Endodermal cell (in vitro differentiated cells): ENCODE measurements at places on chromosomes 5 and 9. TPM values are rescaled to one million over a fixed set of nuclear protein-coding genes. Genes with fewer than 3 reads are reported as not detected.

Gene SPATA31A3
- total RNA-seq, result not detected in 2 replicates

Gene RPP25L
- 19.3 and 22.4 TPM in 2 replicates for total RNA-seq

Gene NIM1K
- 0.25 TPM in 1 of 2 replicates, not detected in the other for total RNA-seq

Gene FBXO10
- total RNA-seq, result 16.5 to 20.6 TPM (median 19.5 TPM) in 3 replicates

Gene STC2
- total RNA-seq, result 4.8 and 7.5 TPM in 2 replicates

DNA sequence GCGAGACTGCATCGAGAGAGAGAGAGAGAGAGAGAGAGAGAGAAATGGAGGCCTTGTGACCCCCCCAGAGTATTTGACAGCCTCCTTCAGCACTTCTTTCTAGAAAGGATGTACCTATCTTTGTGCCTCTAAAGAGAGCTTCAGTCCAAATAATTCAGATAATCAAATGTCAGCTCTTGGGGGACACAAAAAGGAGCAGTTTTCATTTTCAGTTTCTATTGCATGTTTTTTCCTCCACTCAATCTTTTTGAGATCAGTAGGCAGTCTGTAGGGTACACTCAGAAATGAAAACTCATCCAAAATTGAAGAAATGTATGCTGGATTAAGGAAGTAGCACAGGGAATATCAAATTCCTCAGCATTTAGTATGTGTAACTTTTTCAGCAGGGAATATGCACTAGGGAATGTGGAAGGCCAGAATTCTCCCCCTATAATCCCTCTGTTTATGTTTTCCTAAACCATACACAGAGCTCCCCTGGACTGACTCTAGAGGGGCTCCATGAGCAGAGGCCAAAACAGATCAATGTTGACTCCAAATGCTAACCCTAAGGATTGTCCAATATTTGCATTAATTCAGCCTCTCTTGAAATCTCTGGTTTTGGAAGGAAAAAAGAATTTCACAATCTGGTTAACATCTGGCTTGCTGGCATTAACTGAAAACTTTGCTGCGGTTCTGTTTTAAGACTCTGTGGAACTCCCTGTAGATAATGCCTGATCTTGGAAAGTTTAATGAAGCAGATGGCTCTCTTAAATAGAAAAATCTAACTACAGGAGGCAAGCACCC, 250.1 kb downstream of the CEMIP2 start:
- peaks cover 5% of the 10 kb centered on the region for H3K4me1 ChIP-seq
- no peaks in the 10 kb centered on the region for H3K36me3 ChIP-seq
- no peak overlapping the region for H3K4me3 ChIP-seq

DNA sequence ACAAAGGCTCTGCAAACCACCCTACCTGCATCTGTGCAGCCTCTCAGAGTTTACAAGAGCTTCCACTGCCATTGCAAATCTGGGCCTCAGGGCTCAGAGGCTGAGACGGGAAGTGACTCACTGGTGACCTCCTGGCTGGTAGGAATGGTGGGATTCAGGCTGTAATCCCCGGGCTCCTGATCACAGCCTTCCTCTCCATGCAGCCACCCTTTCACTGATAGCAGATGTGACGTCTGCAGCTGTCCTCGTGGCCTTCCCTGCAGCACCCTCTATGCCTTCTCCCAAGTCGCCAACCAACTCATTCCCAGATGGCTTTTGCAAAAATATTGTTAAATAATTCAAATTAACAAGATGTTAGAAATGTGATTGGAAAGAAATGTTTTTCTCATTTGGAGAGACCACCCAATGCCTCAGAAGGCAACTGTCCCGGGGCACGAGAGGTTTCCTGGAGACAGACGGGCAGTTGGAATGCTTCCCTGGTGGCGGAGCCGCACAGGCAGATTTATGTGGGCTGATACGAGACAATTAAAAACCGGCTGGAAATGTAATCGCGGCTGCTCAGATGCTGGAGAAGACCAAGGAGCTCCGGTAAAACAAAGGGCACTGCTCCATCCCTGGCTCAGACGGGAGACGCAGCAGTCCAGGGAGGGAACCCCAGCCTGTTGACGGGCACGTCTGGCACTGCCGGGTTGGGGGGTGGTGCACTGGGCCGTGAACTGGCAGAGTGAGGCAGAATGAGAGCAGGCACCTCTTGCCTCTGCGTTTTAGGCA, 34.4 kb upstream of the SLC25A51 start:
- H3K4me1 ChIP-seq, result peaks cover 15% of the 10 kb centered on the region
- peaks cover 73% of the 10 kb centered on the region for H3K36me3 ChIP-seq
- no peaks in the 10 kb centered on the region for H3K27me3 ChIP-seq
- no peak overlapping the region for H3K4me3 ChIP-seq

GRCh38 chr9:131299346-131299960, 9.9 kb downstream of the PLPP7 start:
- H3K27ac ChIP-seq, result no peak overlapping the region
- DNase-seq, result no peak
- H3K4me1 ChIP-seq, result no peaks in the 10 kb centered on the region

DNA sequence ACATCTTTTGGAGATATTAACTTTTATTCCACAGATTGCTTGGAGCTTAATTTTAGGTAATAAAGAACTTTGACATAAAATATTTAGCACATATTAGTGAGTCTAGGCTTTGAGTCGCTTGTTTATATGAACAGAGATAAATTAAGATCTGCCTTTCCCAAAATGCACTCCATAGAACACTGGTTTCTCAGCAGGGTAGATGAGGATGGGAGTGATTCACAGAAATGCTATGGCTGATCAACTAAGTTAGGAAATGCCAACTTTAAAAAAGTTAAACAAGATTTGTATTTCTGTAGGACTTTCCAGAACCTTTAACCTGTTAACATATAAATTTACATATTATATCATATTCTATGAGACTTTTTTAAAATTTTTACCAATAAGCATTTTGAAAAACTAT, 65.2 kb downstream of the STARD4 start:
- DNase-seq, result no peak
- no peaks in the 10 kb centered on the region for H3K36me3 ChIP-seq
- H3K4me3 ChIP-seq, result no peak overlapping the region
- no peak overlapping the region for H3K27ac ChIP-seq

DNA sequence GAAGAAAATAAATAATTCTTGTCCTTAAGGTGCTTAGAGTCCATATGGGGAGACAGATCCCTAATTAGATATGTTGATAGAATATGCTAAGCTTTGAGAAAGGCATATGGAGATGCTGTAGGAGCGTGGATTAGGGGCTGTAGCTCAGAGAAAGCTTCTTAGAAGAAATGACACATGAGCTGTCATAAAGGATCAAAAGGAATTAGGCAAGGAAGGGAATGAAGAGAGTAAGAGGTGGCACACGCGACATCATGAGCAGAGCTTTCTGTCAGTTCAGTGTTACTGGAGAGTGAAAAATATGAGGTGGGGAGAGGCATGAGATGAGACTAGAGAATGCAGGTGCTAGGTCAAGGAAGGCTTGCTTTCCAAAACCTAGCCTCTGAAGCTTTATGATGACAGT, 118.6 kb downstream of the KIAA0825 start:
- no peak overlapping the region for H3K27ac ChIP-seq
- H3K4me3 ChIP-seq, result no peak overlapping the region
- no peaks in the 10 kb centered on the region for H3K27me3 ChIP-seq
- H3K4me1 ChIP-seq, result no peaks in the 10 kb centered on the region
- no peak for DNase-seq
- no peaks in the 10 kb centered on the region for H3K36me3 ChIP-seq

DNA sequence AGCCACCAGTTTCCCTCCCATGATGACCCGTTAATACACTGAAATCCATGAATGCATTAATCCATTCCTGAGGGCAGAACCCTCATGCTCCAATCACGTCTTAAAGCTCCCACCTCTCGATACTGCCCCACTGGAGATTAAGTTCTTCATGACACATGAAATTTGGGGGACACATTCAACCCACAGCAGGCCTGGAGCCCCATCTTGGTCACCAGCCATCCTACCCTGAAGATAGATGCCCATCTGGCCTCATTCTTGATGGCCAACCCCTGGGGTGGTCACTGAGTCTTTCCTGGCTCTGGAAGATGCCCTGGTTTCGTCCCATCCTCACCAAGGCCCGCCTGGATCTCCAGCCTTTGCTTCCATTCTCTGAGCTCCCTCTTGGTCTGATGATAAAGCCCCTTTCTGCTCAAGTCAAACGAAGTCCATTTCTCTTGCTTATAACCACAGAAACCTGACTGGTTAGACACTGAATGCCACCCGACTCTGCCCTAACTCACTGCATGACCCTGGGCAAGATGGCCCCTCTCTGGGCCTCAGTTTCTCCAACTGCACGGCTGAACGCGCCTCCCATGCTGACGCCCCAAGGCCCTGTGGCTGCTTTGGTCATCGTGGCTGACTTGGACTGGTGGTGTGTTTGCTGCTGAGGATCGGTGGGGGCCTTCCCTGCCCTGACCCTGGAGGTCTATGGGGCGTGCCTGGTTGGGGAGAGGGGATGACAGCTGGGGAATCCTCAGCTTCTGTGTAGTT, 138.4 kb upstream of the IER5L start:
- DNase-seq, result no peak
- no peaks in the 10 kb centered on the region for H3K27me3 ChIP-seq
- H3K4me3 ChIP-seq, result no peak overlapping the region
- H3K36me3 ChIP-seq, result no peaks in the 10 kb centered on the region
- H3K27ac ChIP-seq, result no peak overlapping the region
- no peaks in the 10 kb centered on the region for H3K4me1 ChIP-seq

GRCh38 chr5:10660135-10660534, 96.3 kb downstream of the ANKRD33B start:
- DNase-seq, result no peak
- no peaks in the 10 kb centered on the region for H3K4me1 ChIP-seq
- no peak overlapping the region for H3K27ac ChIP-seq

- no peaks in the 10 kb centered on the region for H3K36me3 ChIP-seq
- no peak overlapping the region for H3K27ac ChIP-seq
- no peaks in the 10 kb centered on the region for H3K27me3 ChIP-seq
- no peaks in the 10 kb centered on the region for H3K4me1 ChIP-seq
- no peak for DNase-seq
Observed at GRCh38 chr9:81312346-81312745, 377.0 kb downstream of the TLE1 start.

DNA sequence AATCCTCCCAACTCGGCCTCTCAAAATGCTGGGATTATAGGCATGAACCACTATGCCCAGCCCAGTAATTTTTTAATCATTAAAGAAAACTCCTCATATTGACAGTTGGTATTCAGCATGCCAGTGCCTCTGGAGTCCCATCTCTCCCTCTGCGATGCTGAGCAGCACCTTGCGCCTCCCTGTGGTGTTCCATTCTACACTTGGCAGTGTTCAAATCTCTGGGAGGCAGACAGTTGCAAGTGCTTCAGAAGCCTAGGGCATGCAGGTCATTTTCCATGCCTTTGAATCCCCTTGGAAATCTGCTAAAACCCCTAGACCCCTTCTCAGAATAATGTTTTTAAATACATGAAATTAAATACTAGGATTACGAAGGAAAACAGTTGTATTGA, 41.3 kb downstream of the GARNL3 start:
- H3K36me3 ChIP-seq, result no peaks in the 10 kb centered on the region
- H3K27me3 ChIP-seq, result no peaks in the 10 kb centered on the region
- no peak overlapping the region for H3K27ac ChIP-seq
- H3K4me1 ChIP-seq, result no peaks in the 10 kb centered on the region
- DNase-seq, result peak; percentile 72

- peaks cover 5% of the 10 kb centered on the region for H3K27me3 ChIP-seq
- no peaks in the 10 kb centered on the region for H3K36me3 ChIP-seq
- no peak overlapping the region for H3K4me3 ChIP-seq
- no peak overlapping the region for H3K27ac ChIP-seq
- no peak for DNase-seq
- no peaks in the 10 kb centered on the region for H3K4me1 ChIP-seq
Observed at GRCh38 chr9:123960366-123960765, 30.4 kb upstream of the DENND1A start.

DNA sequence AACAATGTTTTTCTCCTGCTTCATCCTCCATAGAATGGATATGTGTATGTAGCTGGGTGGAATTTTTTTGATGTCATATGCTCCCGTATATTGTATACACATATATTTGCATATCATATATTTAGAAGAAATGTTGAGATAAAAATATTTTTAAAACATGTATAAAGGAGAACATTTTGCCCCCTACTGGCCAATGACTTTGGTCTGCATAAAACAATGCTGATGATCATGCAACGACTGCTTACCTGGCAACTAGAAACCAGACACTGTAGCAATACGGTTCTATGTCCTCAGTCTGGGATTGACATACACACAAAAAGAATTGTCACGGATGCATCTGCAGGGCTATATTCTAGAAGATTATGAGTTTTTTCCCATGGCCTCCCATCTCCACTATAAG, 503.6 kb downstream of the ELAVL2 start:
- no peak overlapping the region for H3K4me3 ChIP-seq
- H3K27me3 ChIP-seq, result no peaks in the 10 kb centered on the region
- no peak for DNase-seq
- no peaks in the 10 kb centered on the region for H3K4me1 ChIP-seq
- H3K36me3 ChIP-seq, result no peaks in the 10 kb centered on the region
- H3K27ac ChIP-seq, result no peak overlapping the region

- DNase-seq, result no peak
- no peak overlapping the region for H3K27ac ChIP-seq
- no peaks in the 10 kb centered on the region for H3K4me1 ChIP-seq
- no peak overlapping the region for H3K4me3 ChIP-seq
- no peaks in the 10 kb centered on the region for H3K36me3 ChIP-seq
Observed at GRCh38 chr5:32202394-32202793, 28.3 kb upstream of the GOLPH3 start.

DNA sequence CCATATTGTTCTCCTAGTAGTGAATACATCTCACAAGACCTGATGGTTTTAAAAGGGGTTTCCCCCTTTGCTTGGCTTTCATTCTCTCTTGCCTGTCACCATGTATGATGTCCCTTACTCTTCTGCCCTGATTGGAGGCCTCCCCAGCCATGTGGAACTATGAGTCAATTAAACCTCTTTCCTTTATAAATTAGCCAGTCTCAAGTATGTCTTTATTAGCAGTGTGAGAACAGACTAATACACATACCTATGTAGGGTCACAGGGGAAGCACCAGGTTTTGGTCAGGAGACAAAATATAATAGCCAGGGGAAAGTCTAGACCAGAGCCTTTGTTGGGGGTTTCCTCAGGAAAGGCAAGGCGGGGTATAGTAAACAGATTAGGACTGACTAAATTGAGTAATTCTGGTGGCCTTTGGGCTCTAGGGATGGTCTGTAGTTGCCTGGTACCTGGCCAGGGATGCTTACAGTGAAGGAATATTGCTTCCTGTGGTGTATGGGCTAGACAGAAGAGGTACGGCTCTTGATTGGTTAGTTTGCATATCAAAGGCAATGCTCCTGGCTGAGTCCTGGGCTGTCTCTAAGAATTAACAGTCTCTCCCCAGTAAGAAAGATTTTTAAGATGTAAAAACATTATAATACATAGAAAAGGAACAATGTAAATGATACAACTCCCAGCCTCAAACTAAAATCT, 254.5 kb downstream of the ELAVL2 start:
- no peaks in the 10 kb centered on the region for H3K36me3 ChIP-seq
- H3K27me3 ChIP-seq, result no peaks in the 10 kb centered on the region
- no peak for DNase-seq
- no peak overlapping the region for H3K27ac ChIP-seq
- no peaks in the 10 kb centered on the region for H3K4me1 ChIP-seq

DNA sequence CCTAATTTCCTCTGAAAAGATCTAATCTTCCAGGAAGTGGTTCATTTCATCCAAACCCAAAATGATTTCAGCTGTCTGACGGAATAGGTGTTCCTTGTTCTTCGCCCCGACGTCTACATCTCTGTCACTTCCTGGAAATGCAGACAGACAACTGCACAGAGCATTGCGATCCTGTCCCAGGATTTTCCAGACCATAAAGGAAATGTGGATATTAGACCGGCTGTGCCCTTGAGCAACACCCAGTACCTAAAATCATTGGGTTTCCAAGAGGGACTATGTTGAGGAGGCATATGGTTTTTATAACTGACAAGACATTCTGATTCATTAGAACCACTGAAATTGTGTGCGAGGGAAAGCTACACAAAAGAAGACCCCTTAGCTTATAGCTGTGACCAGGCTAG, 74.2 kb downstream of the MSX2 start:
- H3K27ac ChIP-seq, result no peak overlapping the region
- H3K36me3 ChIP-seq, result no peaks in the 10 kb centered on the region
- no peak overlapping the region for H3K4me3 ChIP-seq
- no peaks in the 10 kb centered on the region for H3K4me1 ChIP-seq
- H3K27me3 ChIP-seq, result peaks cover under 1% of the 10 kb centered on the region
- no peak for DNase-seq
